ENCODE measurements at places on chromosomes 6 and 20.

DNA sequence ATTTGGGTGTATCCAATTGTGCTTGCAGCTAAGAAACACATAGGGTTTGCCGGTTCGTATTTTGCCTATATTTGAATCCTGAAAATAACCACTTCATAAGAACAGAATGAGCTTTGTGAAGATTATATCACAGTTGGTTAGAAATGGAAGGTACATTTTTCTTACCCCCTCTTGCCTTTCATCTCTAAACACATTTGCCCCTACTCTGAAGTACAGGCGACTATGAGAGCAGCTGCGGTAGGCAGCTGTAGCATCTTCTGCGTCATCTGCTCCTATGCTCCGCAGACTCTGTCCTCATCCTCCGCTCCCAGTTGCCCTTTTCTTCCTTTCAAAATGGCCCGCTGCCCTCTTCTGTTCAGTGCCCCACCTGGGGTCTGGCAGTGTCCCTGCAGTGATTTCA is 47.6 kb upstream of the REV3L start:
- DNase-seq: no peak

DNA sequence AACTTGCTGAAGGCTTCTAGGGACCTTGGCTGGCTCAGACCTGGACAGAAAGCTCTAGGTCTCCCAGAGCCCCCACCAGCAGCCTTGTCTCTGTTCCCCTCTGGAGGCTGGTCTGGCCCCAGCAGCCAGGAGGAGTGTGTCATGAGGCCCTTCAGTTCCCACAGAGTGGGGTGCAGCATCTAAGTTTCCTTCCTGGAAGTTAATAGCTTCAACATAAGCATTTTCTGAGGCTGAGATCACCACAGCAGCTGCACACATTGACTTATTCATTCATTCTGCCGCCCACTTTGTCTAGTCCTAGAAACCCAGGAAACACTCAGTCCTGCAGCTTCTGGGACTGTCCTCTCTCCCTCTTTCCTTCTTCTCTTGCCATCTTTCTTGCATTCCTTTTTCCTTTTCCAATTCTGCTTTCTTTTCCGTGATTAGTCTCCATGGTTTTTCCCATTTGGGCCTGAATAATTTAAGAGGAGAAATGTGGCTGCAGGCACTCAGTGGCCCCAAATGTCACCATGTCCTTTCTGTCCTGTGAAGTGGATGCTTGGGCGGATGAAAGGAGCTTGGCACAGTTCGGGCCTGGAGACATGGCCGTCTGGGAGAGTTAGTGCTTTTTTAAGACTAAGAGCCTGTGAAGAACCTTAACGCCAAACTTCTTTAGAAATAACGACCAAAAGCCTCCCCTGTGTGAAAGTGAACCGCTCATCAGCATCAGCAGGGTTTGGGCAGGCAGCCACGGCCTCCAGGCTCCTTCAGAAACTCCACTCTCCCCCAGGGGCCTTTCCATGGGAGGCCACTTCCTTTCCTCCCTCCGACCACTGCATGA is 31.0 kb upstream of the PCMTD2 start:
- no peak for DNase-seq

- no peak for DNase-seq
Measured at GRCh38 chr6:161135695-161136591, 137.9 kb downstream of the AGPAT4 start.

DNA sequence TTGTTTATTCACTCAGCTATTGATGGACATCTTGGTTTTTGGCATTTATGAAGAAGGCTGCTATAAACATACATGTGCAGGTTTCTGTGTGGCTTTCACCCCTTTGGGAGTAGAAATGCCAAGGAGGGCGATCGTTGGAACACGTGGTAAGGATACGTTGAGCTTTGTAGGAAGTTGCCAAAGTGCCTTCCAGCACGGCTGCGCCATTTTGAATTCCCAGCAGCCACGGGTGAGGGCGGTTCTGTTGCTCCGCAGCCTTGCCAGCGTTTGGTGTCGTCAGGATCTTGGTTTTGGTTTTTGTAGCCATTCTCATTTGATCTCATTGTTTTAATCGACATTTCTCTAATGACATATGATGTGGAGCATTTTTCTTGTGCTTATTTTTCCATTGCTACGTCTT is 21.8 kb downstream of the NTSR1 start:
- DNase-seq: no peak

DNA sequence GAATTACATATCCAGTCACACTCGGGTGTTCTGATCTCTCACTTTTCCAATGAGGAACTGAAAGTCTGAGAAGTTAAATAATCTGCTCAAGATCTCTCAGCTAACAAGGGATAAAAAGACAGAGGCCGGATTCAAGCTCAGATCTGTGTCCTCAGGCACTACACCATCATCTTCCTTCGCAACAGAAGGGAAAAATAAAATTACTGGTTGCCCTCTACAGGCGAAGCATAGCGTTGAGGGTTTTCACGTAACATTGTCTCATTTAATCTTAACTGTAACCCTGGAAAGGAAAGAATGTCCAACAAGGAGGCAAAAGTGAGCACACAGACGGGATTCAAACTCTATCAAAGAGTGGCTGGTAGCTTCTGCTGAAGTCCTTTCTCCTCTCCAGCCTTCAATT is 67.8 kb upstream of the ANKEF1 start:
- no peak for DNase-seq

- DNase-seq: no peak
Measured at GRCh38 chr6:72842140-72842539, 220.3 kb downstream of the KCNQ5 start.

- no peak for DNase-seq
Measured at GRCh38 chr6:43968110-43968965, 158.9 kb downstream of the MRPL14 start.

DNA sequence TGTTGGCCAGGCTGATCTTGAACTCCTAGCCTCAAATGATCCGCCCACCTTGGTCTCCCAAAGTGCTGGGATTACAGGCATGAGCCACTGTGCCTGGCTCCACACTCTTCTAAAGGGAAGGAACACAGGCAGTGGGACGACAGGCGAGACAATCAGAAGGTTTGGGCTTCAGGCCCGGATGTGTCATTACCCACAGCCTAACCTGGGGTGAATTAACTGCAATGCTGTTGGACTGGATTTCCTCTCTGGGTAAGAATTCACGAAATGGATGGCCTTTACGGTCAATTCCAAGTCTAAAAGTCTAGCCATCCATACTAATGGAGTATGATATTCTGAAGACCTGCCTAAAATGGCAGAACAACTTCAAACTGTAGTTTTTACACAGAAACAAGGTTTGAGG is 83.7 kb upstream of the CCDC28A start:
- DNase-seq: no peak

DNA sequence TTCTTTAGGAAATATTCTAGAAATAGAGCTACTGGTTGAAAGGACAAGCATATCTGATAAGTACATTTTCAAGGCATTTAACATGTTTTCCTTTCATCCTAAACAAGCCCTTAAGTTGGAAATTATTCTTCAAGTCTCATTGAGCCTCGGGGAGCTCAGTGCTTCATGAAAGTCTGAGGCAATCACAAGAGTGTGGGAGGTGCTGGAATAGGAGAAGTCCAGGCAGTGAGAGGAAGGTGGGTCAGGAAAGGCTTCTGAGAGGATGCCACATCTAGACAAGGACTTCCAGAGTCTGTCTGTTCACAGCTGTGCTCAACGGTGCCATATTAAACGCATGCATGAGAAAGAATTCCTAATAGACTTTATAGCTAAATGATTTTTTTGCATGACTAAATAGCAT is 69.8 kb downstream of the CD83 start:
- no peak for DNase-seq

DNA sequence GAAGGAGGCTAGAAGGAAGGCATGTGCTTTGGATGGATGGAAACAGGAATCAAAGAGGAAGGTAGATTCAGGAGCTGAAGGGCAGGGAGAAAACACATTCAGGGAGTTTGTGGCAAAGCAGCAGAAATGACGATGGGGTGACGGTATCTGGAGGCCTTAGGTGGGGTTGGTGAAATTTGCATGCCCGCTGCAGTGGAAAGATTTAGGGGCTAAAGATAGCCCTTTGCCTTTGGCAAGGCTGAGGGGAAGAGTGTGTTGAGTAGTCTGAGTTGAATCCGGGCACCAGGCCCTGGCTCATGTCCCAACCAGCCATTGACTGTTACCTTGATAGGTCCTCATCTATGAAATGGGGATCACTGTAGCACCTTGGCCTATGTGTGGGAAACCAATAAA is 1.3 kb downstream of the GZF1 start:
- no peak for DNase-seq

DNA sequence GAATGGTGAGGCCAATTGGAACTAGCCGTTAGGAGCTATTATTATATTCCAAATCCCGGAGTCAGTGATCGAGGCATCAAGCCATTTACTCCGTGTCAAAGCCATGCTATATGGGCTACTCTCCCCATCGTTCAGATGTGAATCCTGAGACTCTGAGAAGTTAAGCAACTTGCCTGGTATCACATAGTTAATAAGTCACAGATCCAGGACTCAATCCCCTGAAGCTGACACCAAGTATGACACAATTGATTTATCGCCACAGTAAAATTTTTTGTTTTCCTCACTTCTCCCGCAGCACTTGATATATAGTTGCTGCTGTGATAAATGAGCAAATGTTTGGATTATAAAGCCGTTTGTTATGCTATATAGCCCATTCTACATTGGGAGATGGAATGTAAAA is 50.8 kb upstream of the TSHZ2 start:
- DNase-seq: no peak

GRCh38 chr6:24273096-24273870 is 84.6 kb downstream of the DCDC2 start:
- no peak for DNase-seq

DNA sequence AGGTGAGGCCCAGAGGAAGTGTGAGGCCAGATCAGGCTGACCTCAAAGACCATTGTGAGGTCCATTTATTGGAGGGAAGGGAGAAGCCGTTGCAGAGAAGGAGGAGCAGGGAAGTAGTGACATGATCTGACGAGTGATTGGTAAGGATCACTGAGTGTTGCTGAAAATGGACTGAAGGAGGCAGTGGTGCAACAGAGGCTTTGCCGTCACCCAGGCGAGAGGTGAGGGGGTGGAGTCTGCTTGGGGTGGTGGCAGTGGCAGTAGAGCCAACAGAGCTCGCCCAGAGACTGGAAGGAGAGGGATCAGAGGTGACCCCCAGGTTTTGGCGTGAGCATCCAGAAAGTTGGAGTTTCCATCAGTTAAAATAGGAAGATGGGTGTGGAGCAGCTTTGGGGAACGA is 67.9 kb upstream of the CLDN20 start:
- DNase-seq: no peak

GRCh38 chr20:38111366-38112232 is 53.5 kb downstream of the TGM2 start:
- no peak for DNase-seq

Data from stimulated activated CD4-positive, alpha-beta T cell treated with anti-CD3 and anti-CD28 coated beads, Interleukin-2, amount 100 ng/mL, for 48 hours (primary cell).